Skin of body (tissue), 3 donors: ENCODE measurements at places on chromosomes 13 and 19.

DNA sequence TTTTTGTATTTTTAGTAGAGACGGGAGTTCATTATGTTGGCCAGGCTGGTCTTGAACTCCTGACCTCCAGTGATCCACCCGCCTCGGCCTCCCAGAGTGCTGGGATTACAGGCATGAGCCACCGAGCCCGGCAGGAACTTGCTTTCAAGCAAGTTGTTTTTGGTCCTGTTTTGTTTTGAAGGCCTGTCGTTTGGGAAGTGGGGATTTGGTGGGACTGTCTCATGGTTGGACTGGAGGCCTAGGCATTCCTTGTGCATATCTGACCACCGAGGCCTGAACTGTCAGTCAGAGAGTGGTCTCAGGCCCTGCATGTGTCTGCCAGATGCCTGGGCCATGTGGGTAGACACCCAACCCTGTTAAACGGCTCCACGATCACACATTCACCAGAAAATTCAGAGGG, 26.3 kb downstream of the UBXN6 start:
- DNase-seq: no peak

GRCh38 chr13:75137911-75138571, 343.9 kb downstream of the TBC1D4 start:
- no peak for DNase-seq

DNA sequence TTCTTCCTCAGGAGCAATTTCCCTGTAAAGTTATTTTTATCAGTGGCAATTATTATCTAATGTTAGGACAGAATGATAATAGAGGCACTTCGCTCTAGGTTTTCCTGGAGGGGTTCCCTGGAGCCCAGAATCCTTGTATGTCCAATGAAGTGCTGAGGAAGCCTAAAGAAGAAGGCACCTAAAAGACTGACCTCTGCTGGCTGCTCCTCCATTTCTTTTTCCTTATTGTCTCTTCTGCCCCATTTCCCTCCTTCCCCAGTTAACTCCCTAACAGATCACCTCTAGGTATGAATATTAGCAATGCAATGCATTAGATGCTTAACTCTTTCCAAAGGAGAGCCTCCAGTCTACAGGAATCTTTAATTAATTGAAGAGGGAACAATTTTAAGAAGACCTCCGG, 985.4 kb downstream of the DIAPH3 start:
- DNase-seq: no peak

DNA sequence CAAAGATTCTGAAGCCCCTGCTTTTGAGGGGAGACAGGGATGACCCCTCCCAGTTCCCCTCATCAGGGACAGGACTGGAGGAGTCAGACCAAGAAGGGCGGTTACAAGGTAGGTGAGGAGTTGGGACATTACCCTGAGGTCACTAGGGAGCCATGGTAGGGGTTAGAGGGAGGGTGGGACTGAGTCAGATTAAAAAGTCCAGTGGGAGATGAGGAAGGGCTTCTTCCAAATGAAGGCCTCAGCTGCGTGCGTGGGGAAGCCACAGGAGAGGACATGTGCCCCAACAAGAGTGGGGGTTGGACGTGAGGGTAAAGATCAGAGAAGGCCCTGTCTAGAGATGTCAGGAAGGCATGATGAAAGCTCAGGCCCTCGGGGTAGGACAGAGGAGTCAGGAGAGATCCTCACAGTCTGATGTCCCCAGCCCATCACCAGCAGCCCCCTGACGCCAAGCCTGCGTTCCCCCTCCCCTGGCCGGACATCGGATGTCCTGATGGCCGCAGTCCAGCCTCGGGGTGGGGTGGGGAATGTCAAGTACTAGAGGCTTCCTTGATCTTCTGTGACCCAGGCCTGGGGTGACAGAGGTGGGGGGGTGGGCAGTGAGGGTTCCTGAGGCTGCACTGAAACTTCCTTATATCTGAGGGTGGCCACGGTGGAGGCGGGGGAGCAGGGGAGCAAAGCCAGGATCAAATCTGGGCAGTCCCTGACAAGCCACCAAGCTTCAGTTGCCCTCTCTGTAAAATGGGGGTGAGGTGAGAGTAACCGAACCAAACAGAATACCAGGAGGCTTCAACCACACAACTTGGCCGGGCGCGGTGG, 6.5 kb upstream of the MFSD12 start:
- DNase-seq: no peak

DNA sequence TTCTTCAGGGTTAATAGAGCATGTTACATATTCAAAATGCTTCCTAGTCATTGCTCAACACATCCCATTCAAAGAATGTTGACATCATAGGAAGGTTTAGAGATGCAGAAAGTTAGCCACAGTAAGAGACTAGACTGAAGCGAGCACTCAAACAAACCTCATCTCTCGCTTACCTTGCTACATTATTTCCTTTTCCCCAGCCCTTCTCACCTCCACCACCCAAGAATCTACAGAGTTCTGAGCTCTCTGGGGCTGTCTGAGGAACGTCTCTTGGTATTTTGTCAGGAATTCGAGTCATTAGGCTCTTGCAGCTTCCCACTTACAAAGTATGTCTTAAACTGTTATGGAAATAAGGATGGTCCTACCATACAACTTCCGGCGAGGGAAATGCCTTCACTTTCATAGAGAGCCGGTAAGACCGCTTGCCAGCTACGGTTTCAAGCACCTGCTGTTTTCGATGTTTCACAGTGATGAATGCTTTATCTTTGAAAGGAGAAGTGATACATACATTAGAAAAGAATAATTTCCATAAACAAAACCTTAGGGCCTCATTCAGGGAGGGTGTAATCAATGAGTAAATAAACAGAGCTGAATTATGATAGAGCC, 65.1 kb downstream of the FLT1 start:
- DNase-seq: no peak

DNA sequence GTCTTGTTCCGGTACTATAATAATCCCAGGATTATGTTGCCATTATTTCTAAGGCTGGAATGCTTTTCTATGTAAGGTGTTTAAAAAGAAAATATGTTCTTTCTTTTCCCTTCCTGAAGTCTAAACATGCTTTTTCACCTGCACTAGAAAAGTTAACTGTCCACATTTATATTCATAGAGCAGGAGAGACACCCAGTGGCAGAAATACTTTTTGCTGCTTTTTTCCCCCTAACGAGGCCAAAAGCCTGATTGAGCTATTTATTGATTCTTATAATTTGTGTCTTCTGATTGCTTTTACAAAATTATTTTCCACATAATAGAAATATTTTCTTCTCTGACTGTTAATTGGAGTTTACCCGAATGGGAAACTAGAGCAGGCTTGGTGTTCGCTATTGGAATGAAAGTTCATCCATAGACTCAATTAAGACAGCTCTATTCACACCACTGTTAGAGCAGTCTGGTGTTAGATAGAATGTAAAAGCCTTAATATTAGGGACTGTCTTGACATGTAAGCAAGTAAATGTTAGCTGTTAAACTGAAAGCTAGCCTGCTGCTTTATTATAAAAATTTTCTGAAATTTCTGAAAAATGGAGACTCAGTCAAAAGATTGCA, 15.8 kb downstream of the GPR180 start:
- DNase-seq: no peak

DNA sequence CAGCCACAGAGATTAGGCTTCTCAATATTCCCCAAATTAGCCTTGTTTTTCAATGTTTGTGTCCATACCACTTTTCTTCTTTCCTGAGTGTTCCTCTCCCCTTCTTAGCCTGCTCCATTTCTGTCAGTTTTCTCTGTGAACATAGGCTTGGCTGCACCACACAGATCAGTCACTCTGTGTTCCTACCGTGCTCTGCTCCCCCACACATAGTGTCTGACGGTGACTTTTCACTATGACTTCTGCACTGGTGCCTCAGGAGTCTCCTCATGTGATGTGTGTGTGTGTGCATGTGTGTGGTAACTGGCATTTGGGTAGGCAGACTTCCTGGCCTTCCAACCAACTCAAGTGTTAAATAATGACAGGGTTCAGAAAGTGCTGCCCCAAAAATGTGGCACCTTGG, 47.9 kb upstream of the MYCBP2 start:
- DNase-seq: no peak

- DNase-seq: no peak
These were observed 229.2 kb downstream of the TUBA3C start for GRCh38 chr13:18952225-18953016.
